SJCRH30 (cell line): ENCODE measurements at places on chromosomes 7 and 10.
A peak's percentile ranks its signal among the peaks of the same experiment; 100 is the strongest.

GRCh38 chr7:42978496-42978895 is 46.3 kb downstream of the MRPL32 start:
- DNase-seq, result no peak

GRCh38 chr10:99975942-99976809 is 33.6 kb downstream of the DNMBP start:
- DNase-seq, result peak; percentile 79

DNA sequence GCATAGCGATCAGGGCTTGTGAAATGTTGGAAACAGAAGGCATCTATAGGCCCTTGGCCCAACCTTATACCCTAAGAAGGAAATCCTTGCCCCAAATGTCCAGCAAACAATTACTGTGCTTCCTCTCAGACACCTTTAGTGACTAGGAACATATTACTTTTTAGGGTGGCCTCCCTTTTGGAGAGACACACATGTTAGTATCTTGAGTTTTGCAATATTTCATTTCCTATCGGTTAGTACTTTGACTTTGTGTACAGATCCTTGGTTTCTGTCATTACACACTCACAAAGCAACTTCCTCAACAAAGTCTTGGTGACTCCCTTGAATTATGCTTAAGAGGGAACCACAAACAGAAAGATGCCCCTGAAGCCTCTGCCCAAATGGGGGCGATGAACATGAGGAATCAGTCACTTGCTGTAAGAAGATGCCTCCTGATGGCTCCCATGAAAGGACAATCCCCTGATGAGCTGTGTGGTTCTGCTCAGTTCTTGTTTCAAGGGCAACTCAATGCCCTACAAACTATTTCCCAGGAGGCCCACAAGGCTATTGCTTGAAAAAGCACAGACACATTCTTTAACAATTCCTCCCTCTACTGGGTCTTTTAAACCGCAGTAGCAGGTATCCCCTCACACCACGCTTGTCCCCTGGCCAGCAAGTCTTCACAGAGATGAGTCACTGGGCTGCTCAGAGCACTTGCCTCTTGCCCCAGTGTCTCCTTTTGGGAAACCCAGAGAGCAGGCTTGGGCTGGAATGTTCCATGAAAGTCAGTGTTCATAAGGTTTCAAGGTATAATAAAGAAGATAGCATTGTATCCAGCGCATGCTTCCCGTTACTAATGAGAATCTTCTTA is 196.2 kb downstream of the FANK1 start:
- DNase-seq, result no peak

DNA sequence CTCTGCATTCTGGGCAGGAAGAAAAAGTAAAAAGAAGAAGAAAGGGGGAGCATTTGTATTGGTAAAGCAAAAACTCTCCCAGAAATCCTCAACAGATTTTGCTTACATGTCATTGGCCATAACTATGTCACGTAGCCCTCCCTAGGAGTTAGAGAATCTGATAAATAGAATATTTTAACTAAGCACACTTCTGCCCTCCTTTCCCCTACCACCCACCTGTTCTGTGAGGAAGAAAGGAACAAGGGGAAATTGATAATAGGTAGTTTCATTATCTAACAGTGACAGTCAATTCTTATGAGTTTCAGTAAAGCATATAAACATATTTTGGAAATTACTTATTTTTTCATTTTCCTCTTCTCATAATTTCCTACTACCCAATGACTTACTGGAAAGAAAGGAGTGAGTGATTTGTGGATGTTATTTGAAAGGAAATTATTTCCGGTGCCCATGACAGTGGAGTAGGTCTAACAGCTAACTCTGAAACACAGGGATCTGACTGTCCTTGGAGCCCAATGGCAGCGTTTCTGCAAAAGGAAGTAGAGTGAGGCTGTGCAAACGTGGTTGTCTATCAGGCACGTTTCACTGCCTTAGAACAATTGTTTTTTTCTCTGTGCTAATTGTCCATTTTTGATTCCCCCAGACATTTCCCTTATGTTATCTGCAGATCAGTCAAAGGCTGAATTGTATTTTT is 128.6 kb upstream of the MDFIC start:
- DNase-seq, result no peak

GRCh38 chr7:11830582-11831155 is 1.3 kb downstream of the THSD7A start:
- no peak for DNase-seq

DNA sequence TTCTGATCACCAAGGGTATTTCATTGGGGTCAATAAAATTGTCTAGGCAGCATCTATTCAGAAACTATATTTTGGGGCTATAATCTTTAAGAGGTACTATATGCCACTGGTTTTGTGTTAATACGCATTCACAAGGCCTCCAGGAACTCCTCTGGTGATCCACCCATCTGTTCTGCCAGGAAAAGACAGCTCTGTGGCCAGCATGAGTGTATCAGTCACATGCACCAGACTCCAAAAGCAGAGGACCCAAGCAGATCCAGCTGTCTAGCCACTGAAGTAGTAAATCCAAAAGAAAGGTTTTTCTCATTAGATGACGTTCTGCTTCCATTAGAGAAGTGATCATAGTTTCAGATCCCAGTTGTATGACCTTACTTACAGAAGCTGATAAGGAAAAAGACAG is 199.6 kb upstream of the CELF2 start:
- no peak for DNase-seq

GRCh38 chr7:25349283-25350017 is 121.2 kb upstream of the NPVF start:
- DNase-seq, result no peak

DNA sequence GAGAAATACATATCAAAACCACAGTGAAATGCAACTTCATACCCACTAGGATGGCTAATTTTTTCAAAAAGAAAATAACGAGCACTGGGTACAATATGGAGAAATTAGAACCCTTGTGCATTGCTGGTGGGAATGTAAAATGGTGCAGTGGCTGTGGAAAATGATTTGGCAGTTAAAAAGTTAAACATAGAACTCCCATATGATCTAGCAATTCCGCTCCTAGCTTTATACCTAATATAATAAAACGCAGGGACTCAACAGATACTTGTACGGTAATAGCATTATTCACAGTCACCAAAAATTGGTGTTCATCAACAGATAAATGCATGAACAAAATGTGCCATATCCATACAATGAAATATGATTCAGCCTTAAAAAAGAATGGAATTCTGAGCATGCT is 58.8 kb upstream of the PLPP4 start:
- DNase-seq, result no peak

- DNase-seq, result no peak
These were observed 17.9 kb downstream of the OGDHL start for GRCh38 chr10:49744091-49744685.

DNA sequence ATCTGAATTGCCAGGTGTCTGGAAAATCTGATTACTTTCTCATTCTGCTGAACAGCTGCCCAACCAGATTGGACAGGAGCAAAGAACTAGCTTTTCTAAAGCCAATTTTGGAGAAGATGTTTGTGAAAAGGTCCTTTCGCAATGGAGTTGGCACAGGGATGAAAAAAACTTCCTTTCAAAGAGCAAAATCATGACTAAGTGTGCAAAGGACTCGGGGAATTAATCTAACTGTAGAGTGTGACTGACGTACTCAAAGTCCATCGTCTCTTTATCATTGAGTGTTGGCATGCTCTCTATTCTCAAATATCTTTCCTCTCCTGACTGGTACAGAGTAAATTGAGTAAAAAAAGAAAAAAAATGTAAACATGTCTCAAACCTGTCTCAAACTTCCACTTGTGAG is 3.3 kb downstream of the NPS start:
- DNase-seq, result no peak

GRCh38 chr10:68462536-68462935 is 9.2 kb downstream of the DNA2 start:
- DNase-seq, result no peak

DNA sequence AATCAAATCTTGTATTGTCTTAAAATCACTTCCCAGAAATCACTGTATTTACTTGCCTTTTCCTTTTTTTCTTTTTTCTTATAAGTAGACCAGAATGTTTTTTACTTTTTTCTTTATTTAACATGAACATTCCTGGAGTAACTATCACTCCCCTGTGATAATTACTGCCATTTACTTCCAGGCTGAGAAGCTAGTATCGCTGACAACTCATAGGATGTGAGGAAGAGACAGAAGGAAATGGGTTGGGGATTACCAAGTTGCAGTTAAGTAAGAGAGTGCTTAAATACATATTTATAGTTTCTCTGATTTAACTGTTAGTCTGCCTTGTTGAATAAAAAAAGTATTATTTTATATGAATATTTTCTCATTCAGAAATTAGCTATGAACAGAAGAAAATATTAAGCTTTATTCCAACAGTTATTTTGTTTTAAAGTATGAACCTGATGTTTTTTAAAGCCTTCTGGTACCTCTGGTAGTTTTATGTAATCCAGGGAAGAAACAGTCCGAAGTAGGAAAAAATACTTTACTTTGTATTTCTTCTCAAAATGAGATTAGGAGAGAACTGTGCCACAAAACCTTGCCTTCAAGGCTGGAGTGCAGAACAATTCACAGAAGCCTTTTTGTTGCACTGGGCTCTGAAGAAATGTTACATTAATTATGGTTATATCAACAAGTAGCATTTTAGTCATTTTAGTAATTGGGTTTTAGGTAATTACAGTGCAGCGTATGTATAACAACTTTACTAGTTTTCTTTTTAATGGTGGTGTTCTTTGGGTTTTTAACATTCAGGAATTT is 72.8 kb downstream of the SHOC2 start:
- DNase-seq, result no peak

- DNase-seq, result no peak
These were observed 70.1 kb downstream of the RELN start for GRCh38 chr7:103919272-103919868.

- no peak for DNase-seq
These were observed 93.8 kb downstream of the ADAM12 start for GRCh38 chr10:126294451-126294850.

DNA sequence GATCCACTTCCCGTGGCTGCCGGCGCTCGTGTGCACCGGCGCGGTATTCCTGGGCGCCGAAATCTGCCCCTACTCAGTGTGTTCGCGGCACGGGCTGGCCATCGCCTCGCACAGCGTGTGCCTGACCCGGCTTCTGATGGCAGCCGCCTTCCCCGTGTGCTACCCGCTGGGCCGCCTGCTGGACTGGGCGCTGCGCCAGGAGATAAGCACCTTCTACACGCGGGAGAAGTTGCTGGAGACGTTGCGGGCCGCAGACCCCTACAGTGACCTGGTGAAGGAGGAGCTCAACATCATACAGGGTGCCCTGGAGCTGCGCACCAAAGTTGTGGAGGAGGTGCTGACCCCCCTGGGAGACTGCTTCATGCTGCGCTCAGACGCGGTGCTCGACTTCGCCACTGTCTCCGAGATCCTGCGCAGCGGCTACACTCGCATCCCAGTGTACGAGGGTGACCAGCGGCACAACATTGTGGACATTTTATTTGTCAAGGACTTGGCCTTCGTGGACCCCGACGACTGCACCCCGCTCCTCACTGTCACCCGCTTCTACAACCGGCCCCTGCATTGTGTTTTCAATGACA is 1.3 kb downstream of the CNNM1 start:
- DNase-seq, result no peak

DNA sequence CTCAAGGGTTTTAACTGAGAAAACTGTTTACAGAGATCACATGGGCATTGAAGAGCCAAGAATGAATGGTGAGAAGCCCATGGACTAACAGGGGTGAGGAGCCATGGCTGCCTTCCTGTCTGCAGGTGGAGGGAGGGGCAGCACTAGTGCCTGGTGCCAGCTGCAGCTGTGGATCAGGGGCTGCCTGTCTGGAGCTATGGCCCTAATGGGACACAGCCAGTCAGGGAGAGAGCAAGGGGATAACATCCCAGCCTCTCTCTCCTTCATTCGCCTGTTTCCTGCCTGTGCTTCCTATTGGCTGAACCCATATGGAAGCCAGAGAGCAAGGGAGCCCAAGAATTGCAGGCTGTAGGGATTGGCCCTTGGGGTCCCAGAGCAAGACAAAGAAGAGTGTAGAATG is 125.8 kb upstream of the GAD2 start:
- DNase-seq, result peak; percentile 2
